ENCODE measurements at places on chromosomes 4 and X. TPM values are rescaled to one million over a fixed set of nuclear protein-coding genes. Genes with fewer than 3 reads are reported as not detected.

Gene TAF7L
- 0.70 TPM for total RNA-seq

- DNase-seq: peak; percentile 5
Measured at GRCh38 chrX:154799556-154800348, 5.5 kb downstream of the MPP1 start.

GRCh38 chrX:55593756-55594257 is 29.4 kb upstream of the FOXR2 start:
- no peak for DNase-seq

DNA sequence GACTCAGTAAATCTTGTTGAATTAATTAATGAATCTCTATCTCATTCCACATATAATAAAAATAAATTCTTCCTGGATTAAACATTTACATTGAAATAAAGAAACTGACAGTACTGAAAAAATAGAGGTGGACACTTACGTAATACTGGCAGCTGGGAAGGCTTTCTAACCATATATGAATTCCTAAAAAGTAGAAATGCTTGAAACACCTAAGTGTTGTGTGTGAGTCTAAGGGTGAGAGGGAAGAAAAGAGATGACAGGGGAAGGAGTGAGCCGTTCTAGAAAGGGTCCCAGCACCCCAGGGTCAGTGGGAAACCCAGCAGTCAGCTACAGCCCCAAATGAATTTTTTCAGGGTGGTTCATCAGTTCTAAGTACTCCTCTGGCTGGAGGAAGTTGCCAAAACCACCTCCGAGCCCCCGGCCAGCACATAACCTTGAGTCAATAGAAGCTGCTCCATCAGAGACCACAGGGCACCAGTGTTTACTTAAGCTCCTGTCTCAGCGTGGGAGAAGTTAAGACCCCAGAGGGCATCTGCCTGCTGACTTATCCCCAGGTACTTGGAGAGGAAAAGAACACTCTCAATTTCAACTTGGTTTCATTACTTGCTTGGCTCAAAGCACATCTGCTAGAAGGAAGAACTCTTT is 18.3 kb downstream of the GAB3 start:
- no peak for DNase-seq

GRCh38 chr4:184283659-184284335 is 66.1 kb upstream of the ENPP6 start:
- no peak for DNase-seq

DNA sequence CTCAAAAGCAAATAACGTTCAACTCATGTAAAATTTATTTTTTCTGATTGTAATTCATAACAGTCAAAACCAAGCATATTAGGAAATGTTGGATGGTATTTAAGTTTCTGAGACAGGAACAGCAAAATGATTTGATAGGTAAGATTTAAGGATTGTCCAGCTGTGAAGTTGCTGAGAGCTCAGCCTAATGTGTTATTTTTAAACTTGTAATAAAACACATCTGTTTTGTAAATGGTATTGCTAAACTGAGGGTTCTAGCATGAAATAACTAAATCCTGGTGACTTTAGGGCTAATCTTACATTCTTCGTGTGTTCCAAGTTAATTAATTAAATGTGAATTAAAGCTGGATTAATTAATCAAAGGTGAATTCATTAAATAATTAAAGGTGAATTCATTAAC is 13.3 kb downstream of the TLR10 start:
- no peak for DNase-seq

Data from A673 (cell line).